ENCODE measurements at places on chromosomes 12 and 14. TPM values are rescaled to one million over a fixed set of nuclear protein-coding genes. Genes with fewer than 3 reads are reported as not detected.

DNA sequence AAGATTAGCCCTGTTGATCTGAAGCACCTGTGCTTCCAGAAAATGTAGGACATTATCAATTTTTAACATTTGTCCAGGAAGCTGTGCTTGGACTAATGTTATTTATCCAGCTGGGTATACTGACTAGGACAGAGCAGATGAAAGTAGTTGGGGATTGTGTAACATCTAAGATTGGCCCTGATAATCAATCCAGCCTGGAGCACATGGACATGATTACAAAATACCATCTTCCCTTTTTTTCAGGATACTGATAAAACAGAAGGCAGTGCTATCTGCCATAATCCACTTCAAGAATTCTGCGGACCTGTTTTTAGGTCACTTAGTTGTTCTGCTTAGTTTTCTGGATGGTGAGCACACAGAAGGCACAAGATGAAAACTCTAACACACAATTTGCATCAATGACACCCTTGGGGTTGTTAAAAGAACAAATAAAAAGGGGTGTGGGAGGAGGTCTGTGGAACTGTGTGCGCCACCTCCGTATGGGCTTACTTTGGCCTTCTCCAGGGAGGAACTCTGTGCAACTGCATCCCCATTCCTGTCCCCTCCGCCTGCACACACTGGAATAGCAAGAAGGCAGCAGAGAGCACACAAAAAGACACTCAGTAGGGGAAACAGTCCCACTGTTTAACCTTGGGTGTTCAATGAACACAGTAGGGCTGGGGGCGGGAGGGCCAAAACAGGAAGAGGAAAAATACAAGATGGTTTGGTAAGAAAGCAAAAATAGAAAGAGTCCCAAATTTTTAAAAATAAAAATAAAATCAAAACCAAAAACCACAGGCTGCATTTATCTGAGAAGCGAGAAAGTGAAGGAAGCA is 31.1 kb upstream of the DUSP6 start:
- no peaks in the 10 kb centered on the region for H3K36me3 ChIP-seq
- no peak overlapping the region for H3K4me3 ChIP-seq
- H3K27me3 ChIP-seq, result no peaks in the 10 kb centered on the region

The IFI27 gene
- total RNA-seq, result 360 TPM

DNA sequence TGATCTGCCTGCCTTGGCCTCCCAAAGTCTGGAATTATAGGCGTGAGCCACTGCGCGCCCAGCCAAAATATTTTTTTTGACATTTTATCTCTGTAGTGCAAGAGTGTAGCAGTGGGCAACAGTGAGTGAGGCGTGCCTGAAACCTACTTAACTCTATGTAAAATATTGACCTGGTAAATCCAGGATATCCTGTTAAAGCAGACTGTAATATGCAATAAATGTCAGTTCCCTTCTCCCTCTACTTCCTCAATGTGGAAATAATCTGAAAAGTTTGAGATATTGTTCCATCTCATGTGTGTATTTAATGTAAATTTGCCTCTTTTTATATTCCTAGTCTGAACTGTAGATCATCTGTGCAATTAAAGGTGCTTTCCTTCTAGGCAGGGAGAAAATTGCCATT is 9.5 kb upstream of the CDK17 start:
- H3K36me3 ChIP-seq, result no peaks in the 10 kb centered on the region
- no peak overlapping the region for H3K27ac ChIP-seq
- DNase-seq, result no peak
- H3K4me1 ChIP-seq, result no peaks in the 10 kb centered on the region

The VDR gene
- 1.5 TPM for total RNA-seq

The COX8C gene
- not detected for total RNA-seq

- DNase-seq, result no peak
- H3K27ac ChIP-seq, result no peak overlapping the region
- H3K4me3 ChIP-seq, result no peak overlapping the region
- no peaks in the 10 kb centered on the region for H3K27me3 ChIP-seq
- H3K4me1 ChIP-seq, result no peaks in the 10 kb centered on the region
These were observed 20.9 kb downstream of the FBXW8 start for GRCh38 chr12:116931665-116932064.

DNA sequence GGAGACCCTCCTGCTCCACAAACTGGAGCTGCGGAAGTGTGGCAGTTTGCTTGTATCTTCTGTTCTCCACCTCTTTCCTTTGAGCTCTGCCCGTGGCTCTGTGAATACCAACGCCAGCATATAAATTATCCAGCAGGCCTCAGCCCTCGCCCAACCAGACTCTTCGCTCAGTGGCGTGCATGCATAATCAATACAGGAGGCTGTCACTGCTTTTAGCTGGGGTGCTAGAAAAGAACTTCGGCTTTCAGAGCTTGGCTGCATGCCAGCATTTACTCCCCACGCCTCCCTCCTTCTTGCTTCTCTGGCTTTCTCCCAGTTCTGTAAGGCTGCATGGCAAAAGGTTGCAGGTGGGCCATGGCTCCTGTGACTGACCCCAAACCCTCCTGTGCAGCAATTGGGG is 26.9 kb downstream of the NRXN3 start:
- DNase-seq, result no peak
- H3K27me3 ChIP-seq, result no peaks in the 10 kb centered on the region
- no peaks in the 10 kb centered on the region for H3K36me3 ChIP-seq

DNA sequence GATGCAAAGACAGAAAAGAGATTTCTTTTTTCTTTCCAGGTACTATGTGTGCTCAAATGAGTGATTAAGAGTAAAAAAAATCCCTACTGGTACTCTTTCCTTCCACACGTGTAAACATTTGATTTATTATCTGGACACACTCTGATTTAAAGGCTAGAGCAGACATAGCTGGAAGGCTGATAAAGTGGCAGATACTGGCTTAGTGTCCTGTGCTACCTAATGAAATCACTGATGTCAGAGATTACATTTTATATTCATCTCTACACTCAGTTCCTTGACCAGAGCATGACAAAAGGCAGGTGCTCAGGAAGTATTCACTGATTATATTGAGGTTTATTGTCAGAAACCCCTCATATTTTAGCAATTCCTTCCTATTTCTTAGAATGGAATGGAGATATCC is 136.6 kb upstream of the SLC38A2 start:
- H3K27ac ChIP-seq, result no peak overlapping the region
- no peaks in the 10 kb centered on the region for H3K36me3 ChIP-seq
- no peaks in the 10 kb centered on the region for H3K27me3 ChIP-seq
- no peak for DNase-seq
- H3K4me1 ChIP-seq, result no peaks in the 10 kb centered on the region

DNA sequence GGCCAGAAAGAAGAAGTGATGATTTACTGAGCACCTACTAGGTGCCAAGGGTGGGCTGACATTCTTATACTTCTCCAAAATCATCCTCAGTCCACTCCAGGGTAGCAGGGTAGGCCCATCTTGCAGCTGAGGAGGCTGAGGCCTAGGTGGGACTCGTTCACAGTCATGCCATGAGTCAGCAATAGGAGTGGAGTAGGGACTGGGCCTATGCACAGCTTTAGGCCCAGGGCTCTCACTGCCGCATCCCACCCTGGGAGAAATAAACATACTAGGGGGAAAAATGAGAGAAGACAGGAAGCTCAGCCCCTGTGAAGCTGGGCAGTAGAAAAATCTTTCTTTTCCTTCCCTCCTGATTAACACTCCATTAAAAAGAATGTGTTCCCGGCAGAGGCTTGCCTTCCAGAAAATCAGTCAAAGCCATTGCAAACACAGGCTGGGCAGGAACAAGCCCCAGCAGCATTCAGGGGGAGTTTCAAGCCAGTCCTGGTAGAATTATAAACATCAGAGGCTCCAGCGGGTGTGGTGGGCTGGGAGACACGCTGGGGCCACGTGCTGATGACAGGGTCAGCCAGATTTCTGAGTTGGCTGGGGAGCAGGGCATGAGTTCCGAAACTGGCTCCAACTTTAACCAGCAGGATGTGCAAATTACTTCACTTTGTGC is 1.8 kb downstream of the HSPB8 start:
- no peak for DNase-seq
- H3K27me3 ChIP-seq, result no peaks in the 10 kb centered on the region
- H3K4me1 ChIP-seq, result no peaks in the 10 kb centered on the region
- no peaks in the 10 kb centered on the region for H3K36me3 ChIP-seq
- peak overlapping the region; percentile 69 for H3K27ac ChIP-seq

- no peak for DNase-seq
- peaks cover 2% of the 10 kb centered on the region for H3K4me1 ChIP-seq
- no peak overlapping the region for H3K4me3 ChIP-seq
- H3K27ac ChIP-seq, result no peak overlapping the region
- H3K27me3 ChIP-seq, result no peaks in the 10 kb centered on the region
- H3K36me3 ChIP-seq, result no peaks in the 10 kb centered on the region
These were observed 22.4 kb downstream of the PROX2 start for GRCh38 chr14:74853581-74853980.

- peaks cover 5% of the 10 kb centered on the region for H3K27me3 ChIP-seq
- no peaks in the 10 kb centered on the region for H3K36me3 ChIP-seq
These were observed 4.5 kb upstream of the NYNRIN start for GRCh38 chr14:24394275-24394674.

GRCh38 chr12:122615780-122616179 is 87.4 kb downstream of the HCAR2 start:
- no peaks in the 10 kb centered on the region for H3K27me3 ChIP-seq
- H3K4me1 ChIP-seq, result no peaks in the 10 kb centered on the region
- H3K27ac ChIP-seq, result no peak overlapping the region
- no peak for DNase-seq
- H3K36me3 ChIP-seq, result peaks cover 42% of the 10 kb centered on the region
- no peak overlapping the region for H3K4me3 ChIP-seq

GRCh38 chr14:31465111-31465510 is 7.8 kb upstream of the DTD2 start:
- no peak overlapping the region for H3K27ac ChIP-seq
- H3K36me3 ChIP-seq, result no peaks in the 10 kb centered on the region
- no peaks in the 10 kb centered on the region for H3K27me3 ChIP-seq
- H3K4me1 ChIP-seq, result no peaks in the 10 kb centered on the region

DNA sequence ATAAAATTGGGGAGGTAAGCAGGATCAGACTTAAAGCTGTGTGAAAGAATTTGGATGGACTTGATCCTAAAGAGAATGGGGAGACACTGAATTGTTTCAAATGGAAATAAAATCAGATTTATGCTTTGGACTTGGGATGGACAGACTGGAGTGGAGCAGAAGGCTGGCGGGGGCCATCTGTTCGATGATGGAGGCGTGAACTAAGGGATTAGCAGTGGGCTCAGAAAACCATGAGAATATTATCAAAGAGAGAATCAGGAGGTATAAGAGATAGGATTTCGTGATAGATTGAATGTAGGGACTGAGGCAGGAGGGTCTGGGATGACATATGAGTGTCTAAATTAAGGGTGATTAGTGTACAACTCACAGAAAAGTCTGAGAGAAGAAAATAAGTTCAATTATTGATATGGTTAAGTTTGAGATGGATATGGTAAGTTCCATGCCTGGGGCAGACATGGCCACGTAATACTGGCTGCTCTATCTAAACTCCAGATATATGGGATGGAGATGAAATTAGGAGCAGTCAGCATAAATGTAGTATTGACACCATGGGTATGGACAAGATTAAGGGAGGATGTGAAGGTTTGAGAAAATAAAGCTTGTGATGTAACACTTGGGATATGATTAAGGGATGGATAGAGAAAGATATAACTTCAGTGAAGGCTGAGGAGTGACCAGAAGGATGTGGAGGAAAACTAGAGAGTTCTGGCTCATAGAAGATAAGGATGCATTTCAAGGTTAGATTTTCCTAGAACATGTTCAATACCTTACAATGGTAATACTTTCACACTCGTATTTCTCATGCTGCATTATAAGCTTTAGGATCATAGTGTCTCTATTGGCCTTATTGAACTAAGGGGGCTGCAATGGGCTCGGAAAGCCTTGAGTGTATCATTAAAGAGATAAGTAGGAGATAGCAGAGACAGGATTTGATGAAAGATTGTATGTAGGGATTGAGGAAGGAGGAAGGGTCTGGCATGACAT is 1.0 kb upstream of the TSSK4 start:
- H3K4me3 ChIP-seq, result no peak overlapping the region
- H3K4me1 ChIP-seq, result peaks cover 16% of the 10 kb centered on the region
- H3K36me3 ChIP-seq, result peaks cover 43% of the 10 kb centered on the region
- H3K27me3 ChIP-seq, result no peaks in the 10 kb centered on the region
- no peak for DNase-seq

GRCh38 chr12:99261256-99261655 is 386.3 kb upstream of the GARIN6 start:
- DNase-seq, result no peak
- no peak overlapping the region for H3K27ac ChIP-seq
- no peaks in the 10 kb centered on the region for H3K36me3 ChIP-seq
- H3K4me1 ChIP-seq, result no peaks in the 10 kb centered on the region
- H3K27me3 ChIP-seq, result no peaks in the 10 kb centered on the region

GRCh38 chr14:33631441-33631840 is 319.4 kb downstream of the EGLN3 start:
- no peak for DNase-seq
- no peaks in the 10 kb centered on the region for H3K27me3 ChIP-seq
- no peaks in the 10 kb centered on the region for H3K36me3 ChIP-seq
- H3K4me3 ChIP-seq, result no peak overlapping the region
- no peak overlapping the region for H3K27ac ChIP-seq
- no peaks in the 10 kb centered on the region for H3K4me1 ChIP-seq

- H3K4me3 ChIP-seq, result no peak overlapping the region
- H3K36me3 ChIP-seq, result no peaks in the 10 kb centered on the region
- no peaks in the 10 kb centered on the region for H3K4me1 ChIP-seq
- DNase-seq, result no peak
These were observed 27.8 kb upstream of the KCNA5 start for GRCh38 chr12:5015711-5016492.

The TBC1D30 gene
- 0.42 TPM for total RNA-seq

DNA sequence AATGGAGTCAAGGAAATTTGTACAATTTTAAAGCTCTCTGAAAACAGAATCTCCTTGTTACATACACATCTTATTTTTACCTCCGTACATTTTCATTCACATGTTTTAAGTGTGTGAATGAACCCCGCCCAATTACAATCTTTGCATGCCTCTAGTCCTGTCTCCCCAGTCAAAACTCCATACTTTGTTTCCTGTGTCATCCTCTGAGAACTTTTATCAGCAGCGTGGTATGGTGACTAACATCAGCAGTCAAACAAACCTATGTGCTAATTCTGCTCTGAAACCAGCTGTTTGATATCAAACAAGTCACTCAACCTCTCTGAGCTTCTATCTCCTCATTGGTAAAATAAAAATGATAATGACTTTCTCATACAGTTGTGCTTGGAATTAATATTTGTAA is 15.8 kb upstream of the ERGIC2 start:
- no peaks in the 10 kb centered on the region for H3K36me3 ChIP-seq
- H3K27ac ChIP-seq, result no peak overlapping the region
- H3K27me3 ChIP-seq, result no peaks in the 10 kb centered on the region
- no peaks in the 10 kb centered on the region for H3K4me1 ChIP-seq
- DNase-seq, result no peak

- H3K27ac ChIP-seq, result no peak overlapping the region
- no peaks in the 10 kb centered on the region for H3K36me3 ChIP-seq
- no peak for DNase-seq
- no peaks in the 10 kb centered on the region for H3K27me3 ChIP-seq
- H3K4me1 ChIP-seq, result no peaks in the 10 kb centered on the region
- H3K4me3 ChIP-seq, result no peak overlapping the region
These were observed 198.2 kb upstream of the RBM19 start for GRCh38 chr12:114164351-114164750.

DNA sequence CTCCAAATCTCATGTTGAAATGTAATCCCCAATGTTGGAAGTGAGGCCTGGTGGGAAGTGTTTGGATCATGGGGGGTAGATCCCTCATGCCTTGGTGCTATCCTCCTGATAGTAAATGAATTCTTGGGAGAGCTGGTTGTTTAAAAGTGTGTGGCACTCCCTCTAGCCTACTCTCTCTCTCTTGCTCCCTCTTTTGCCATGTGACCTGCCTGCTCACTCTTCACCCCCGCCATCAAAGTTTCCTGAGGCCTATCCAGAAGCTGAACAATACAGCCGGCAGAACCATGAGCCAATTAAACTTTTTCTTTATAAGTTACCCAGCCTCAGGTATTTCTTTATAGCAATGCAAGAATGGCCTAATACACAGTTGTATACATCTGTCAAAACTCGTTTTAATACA is 62.5 kb downstream of the BCL2L14 start:
- H3K4me3 ChIP-seq, result no peak overlapping the region
- no peaks in the 10 kb centered on the region for H3K36me3 ChIP-seq
- no peaks in the 10 kb centered on the region for H3K4me1 ChIP-seq
- DNase-seq, result no peak

Data from thymus (tissue), 14 donors.